Effector memory CD8-positive, alpha-beta T cell (primary cell): ENCODE measurements at places on chromosomes 6 and 20.

DNA sequence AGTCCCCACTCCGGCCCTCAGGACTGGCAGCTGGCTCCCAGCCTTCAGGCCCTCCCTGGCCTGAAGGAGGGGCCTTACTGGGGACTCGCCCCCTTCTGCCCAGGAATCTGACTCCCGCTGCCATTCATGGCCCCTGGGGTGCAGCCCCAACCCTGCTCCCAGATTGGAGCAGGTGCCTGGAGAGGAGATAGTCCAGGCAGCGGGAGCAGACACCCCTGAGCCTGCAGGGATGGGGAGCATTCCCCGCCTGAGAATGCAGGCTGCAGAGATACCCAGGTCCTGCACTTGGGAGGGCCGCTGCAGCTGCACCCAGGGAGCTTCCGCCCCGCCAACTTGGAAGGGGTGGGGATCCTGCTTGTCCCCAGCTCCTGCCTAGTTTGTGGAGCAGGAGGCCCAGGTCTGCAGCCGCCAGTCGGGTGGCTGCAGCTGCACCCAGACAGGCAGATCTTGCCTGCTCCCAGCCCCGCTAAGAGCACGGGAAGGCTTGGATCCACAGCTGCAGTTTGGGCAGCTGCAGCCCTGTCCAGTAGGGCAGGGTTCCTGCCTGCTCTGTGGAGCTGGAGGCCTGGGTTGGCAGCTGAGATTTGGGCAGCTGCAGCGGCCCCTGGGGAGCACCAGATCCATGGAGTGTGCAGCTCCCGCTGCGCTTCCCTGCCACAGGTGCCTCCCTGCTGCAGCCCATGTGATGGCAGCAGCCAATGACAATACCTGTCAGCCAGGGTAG lies 5.2 kb downstream of the GTSF1L start:
- H3K27me3 ChIP-seq = no peaks in the 10 kb centered on the region
- H3K4me3 ChIP-seq = no peak overlapping the region
- no peaks in the 10 kb centered on the region for H3K4me1 ChIP-seq
- H3K36me3 ChIP-seq = no peaks in the 10 kb centered on the region
- no peak for DNase-seq
- H3K27ac ChIP-seq = no peak overlapping the region

DNA sequence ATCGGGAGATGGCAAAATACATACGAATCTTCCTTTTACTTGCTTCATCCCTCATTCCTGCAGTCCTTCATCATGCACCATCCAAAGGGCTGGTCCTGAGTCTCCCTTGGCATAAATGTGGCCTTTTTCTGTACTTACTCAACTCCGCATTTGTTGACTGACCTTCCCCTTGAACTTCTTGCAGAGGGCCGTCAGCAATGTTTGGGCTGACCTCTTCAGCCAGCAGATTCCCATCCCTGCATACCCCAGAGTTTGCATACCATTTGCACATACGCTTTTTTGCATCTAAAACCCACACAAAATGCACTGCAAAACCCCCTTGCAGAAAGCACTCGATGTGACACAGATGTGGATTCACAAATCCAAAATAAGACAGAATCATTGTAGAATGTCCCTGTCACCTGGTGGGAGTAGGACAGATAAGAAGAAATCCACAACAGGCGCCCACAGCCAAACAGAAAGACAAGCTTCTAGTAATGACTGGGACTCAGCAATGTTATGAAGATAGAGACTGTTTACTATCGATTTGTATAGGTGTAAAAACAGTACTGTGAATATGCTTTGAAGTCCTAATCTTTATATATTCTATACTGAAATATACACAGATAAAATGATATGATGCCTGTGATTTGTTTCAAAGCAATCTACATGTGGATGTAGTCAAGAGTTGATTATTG lies 45.8 kb downstream of the TBC1D7 start:
- DNase-seq = no peak
- no peaks in the 10 kb centered on the region for H3K4me1 ChIP-seq
- no peaks in the 10 kb centered on the region for H3K27me3 ChIP-seq
- H3K27ac ChIP-seq = no peak overlapping the region
- H3K36me3 ChIP-seq = no peaks in the 10 kb centered on the region

DNA sequence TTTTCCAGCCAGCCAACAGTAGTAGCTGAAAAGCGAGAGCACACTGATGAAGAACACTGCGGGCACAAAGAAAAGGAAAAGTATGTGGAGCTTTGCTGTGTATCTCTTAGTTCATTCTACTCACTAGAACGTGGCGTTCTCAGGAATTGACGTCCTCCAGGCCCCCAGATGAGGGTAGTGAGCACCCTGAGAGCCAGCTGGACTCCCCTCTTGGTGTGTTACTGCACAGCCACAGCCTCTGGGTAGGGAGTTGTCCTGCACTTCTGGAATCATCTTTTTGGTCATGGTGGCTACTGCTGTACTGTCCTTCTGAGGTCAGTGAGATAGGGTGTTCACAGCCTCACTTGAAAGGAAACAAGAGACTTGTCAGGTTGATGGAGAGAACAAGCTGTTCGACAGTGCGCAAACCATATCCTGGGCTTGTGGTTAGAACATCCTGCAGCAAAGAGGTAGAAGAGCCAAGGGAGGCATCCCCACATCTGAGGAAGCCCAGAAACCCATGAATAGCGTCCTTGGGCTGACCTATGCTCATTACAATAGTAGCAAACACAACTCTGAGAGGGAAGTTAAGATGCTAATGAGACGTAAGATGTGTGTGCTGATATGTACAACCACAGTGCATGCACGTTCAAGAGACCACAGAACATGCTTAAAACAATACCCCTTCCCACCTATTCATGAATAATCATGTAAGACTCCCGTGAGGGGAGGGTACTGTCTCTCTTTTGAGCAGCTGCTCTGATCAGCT lies 14.6 kb upstream of the HLA-F start:
- H3K4me1 ChIP-seq = peaks cover 56% of the 10 kb centered on the region
- H3K4me3 ChIP-seq = peak overlapping the region; percentile 76
- H3K27me3 ChIP-seq = no peaks in the 10 kb centered on the region
- peaks cover 18% of the 10 kb centered on the region for H3K36me3 ChIP-seq

DNA sequence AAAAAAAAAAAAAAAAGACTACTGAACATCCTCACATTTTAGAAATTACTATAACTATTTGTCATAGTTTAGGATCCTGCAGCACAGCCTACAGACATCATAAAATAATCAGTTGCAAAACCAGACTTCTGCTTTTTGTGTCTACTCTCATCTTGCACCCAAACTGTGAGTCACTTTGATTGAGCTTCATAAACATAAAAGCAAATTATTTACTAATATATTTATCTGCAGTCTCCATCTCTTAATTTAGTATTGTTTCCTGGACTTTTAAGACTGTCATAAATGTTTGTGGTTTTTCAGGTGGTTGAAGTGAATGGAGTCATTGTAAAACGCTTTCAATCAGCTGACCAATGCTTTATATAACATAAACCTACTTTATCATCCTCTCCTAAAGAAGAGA lies 14.8 kb upstream of the CALHM6 start:
- no peaks in the 10 kb centered on the region for H3K36me3 ChIP-seq
- peaks cover 8% of the 10 kb centered on the region for H3K27me3 ChIP-seq
- H3K4me3 ChIP-seq = no peak overlapping the region
- no peak overlapping the region for H3K27ac ChIP-seq

DNA sequence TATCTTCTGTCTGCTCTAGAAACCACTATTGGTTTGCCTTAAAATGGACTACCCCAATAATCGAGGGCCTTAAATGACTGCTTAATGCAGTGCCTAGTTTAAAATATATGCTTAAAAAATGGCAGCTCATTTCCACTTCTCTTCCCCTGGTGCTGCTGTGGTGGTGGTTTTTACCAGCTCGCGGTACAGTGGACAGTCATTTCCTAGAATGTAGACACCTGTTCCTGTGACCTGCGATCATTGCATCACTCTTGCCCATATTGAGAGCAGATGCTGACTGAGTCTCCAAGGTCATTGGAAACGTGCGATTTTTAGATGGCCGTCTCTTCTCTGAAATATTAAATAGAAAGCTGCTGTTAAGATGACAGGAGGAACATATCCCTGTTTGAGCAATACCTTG lies 164.1 kb downstream of the UTRN start:
- peaks cover 79% of the 10 kb centered on the region for H3K36me3 ChIP-seq
- H3K4me3 ChIP-seq = no peak overlapping the region
- H3K4me1 ChIP-seq = peaks cover 2% of the 10 kb centered on the region
- no peaks in the 10 kb centered on the region for H3K27me3 ChIP-seq
- no peak for DNase-seq
